ENCODE measurements at places on chromosomes 2 and 18.

DNA sequence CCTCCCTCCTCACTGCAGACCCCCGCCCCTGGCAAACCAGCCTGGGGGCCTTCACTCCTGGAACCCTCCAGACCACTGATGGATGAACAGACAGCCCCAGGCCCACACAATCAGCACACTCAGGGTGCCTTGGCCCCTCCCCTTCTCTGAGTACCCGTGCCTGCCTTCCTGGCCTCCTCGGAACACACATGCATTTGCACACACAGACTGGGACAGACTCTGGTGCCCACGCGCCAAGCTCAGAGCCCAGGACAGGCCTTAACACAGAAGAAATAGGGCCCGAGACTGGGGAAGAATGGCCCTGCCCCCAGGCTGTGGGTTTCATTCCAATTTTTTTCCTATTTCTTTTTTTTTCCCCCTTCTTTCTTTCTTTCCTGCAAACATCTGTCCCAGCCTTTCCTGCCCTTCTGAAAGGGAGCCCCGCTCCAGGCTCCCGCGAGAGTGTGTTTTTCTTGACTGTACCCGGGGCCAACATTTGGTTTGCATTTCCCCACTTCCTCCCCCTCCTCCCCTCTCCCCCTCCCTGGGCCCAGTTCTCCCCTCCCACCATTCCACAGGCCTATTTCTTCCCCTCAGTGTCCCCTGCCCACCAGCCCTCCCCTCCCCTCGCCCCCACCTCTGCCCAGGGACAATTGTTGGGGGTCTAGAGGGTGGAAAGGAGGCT is 618 bp upstream of the TNS1 start:
- DNase-seq: no peak

- DNase-seq: no peak
Observed at GRCh38 chr2:47631792-47632398, 151.1 kb upstream of the MSH6 start.

DNA sequence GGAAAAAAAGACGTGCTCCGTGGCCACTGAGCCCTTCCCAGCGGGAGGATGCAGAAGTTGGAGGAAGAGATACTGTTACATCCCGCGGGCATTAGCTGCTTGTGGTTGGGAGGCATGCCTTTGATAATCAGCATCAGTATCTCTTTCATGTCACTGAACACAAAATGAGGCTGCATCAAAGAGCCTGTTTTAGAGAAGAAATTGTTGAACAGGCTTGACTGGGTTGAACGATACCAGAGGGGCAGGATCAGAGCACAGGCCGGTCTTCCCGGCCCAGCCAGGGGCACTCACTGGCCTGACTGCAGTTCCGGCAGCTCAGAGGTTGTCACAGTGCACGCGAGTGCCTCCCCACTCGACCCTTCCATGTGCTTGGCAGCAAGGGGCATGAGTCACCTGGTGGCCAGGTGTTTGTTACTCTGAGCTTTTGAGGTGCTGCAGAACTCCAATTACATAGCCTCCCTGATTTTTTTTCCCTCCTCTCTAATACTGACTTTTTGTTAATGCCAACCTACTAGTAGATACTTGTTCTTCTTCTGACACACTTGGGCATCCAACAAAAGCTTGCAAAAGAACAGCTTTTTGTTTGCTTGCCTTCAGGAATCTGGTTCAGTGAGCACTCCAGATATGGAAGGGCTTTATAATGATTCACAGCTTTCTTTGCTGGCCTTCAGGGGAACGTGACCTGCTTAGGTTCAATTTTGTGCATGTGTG is 121.6 kb downstream of the VAPA start:
- no peak for DNase-seq

- DNase-seq: no peak
Observed at GRCh38 chr2:54597153-54597848, 126.2 kb upstream of the EML6 start.

GRCh38 chr2:147910990-147911473 is 66.2 kb downstream of the ACVR2A start:
- peak; percentile 6 for DNase-seq

DNA sequence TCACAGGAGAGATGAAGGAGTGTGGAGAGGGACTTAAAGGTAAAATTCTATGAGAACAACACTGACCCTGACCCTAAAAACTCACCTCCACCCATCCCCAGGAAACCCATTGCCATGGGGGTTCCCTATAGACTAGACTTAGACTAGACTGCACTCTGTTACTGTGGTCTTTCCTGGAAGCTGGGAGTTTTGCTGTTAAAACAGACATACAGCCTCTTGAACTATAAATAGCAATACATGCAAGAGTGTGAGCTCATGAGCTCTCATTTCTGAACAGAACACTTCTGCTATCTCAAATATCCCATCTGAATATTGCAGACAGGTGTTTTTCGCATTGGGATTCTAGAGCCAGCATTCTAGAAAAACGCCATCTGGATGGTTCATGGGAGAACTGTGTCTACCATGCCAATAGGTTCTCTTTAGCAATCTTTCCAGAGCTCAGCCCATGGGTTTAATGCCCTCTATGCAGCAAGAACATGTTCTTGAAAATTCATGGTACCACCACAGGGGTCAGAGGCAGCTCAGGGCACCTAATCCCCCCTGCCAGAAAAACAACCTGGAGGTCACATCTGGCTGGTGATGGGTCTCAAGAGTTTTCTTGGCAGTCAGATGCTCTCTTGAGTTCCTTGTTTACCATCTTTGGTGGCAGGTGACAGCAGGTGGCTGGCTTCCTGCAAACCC is 51.9 kb downstream of the SLC14A2 start:
- peak; percentile 21 for DNase-seq

DNA sequence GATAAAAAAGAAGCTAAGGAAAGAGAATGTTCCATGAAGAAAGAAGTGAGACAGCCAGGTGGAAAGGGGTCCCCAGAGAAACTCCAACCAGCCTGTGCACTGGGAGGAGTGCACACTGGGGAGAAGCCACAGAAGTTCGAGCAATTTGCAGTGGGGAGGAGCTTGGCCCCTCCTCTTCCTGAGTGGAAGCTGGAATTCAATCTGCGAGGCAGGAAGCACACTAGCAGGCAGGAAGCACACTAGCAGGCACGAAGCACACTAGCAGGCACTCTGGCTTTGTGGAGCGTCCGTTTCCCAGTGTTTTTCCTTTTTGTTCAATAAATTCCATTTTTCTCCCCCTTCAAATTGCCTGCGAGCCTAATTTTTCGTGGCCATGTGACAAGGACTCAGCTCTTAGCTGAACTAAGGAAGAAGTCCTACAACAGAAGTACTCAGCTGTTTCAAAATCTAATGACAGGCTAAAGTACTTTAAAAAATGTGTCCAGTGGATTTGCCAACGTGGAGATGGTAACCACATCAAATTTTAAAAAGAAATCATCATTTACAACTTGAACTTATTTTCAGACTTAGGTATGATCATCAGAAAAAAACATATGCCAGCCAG is 21.4 kb upstream of the SPIRE1 start:
- no peak for DNase-seq

GRCh38 chr2:145653553-145653952 is 1133.6 kb upstream of the ZEB2 start:
- no peak for DNase-seq

DNA sequence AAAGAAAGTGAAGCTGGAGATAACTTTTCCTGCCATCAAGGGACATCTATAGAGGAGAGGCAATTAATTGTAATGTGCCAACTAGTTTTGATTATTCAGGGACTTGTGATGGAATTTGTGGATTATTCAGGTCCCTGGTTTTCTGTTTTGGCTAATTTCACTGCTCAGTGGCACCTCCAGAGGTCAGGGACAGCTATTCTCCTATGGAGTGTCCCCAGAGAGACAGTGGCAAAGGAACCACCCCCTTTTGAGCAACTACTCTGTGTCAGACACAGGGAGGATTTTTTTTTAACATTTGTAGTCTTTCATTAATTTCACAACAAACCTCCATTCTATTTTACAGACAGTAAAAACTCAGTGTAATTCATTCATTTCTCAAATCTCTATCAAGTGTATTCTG is 206.0 kb upstream of the SPRED2 start:
- no peak for DNase-seq

DNA sequence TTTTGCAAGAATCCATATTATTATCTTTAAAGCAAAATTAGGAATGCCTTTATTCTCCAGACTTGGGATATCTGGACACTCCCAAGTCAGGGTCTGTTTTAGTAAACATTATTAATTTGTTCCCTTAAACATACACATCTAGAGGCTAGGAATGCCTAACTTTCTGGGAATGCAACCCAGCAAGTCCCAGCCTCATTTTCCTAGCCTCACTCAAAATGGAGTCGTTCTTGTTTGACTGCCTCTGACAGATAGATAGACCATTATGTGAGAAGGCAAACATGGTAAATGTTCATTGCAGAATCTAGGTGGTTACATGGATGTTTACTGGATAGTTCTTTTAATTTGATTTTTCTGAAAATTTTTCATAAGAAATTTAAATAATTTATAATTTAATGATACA is 270.1 kb upstream of the STON1 start:
- no peak for DNase-seq

- DNase-seq: no peak
Observed at GRCh38 chr2:113894156-113894743, 4.4 kb downstream of the ACTR3 start.

DNA sequence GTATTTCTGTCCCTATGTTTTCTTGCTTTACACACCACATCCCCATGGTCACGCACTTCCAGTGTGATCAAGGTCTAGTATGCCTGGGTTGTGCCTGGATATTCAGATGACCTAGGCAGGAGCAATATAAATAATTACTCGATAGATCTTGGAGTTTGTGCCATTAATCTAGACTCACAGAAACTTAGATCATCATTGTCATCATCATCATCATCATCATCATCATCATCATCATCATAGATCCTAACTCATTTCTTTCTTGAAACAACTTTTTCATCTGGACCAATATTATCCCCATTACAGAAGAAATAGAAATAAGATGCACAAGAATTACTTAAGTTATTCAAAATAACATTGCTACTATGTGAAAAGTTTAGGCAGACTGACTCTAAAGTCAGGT is 130.3 kb upstream of the LRRTM4 start:
- no peak for DNase-seq

GRCh38 chr2:71389384-71390072 is 57.9 kb downstream of the ZNF638 start:
- no peak for DNase-seq

DNA sequence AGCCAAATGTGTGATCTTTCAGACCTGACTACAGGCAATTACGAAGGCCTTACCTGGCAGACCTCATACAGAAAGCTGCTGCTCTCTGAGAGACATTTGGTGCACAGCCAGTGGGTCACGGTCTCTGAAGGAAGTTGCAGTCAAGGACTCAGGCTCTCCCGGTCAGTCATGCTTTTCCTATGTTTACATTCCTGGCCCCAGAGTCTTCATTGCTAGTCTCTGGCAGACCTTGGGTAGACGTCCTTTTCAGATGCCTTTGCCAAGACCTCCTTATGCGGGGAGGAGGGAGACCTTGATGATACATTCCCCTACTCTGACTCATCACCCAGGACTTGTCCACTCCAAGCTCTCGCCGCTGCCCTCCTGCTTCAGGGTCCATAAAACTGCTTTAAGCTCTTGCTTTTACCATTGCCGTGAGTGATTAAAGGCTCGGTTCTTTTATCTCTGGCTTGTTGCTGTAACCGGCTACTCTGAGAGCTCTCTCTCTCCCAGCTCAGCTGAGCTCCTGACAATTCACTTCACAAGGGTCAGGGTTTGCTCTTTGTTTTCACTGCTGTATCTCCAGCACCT is 62.0 kb upstream of the SLC35F5 start:
- DNase-seq: no peak

DNA sequence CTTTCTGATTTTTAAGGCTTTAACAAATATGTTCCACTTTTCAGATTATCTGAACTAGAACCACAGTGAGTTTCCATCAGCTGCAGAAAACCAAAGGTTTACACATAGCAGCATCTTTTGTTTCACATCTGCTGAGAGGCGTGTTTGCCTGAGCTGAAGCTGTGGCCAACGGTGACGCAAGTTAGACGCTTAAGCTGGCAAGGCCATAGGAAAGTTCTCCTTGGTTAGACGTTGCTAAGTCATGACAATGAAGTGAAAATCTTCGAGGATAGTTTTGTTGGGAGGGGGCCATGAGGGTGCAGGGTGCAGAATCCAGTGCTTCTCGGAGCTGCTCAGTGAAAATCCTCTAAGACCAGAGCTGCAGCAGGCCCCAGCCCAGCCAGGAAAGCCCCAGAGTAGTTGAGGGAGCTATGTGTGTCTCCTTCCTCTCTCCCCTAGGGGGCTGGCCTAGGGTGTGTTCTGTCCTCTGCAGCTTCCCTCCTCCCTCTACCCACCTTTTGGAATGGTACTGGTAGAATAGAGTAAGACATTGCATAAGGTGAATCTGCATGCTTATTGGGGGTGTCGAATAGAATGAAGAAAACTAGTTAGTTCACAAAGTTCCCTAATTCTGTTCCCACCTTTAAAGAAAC is 105.4 kb downstream of the FHOD3 start:
- no peak for DNase-seq

GRCh38 chr2:231463698-231464575 is at the start of gene NCL:
Gene NCL (minus strand): TSS chr2:231464484. CDS start chr2:231464353, 131 bp downstream.
- DNase-seq: peak; percentile 85

GRCh38 chr2:241803387-241804325 is 5.3 kb upstream of the NEU4 start:
- DNase-seq: no peak

DNA sequence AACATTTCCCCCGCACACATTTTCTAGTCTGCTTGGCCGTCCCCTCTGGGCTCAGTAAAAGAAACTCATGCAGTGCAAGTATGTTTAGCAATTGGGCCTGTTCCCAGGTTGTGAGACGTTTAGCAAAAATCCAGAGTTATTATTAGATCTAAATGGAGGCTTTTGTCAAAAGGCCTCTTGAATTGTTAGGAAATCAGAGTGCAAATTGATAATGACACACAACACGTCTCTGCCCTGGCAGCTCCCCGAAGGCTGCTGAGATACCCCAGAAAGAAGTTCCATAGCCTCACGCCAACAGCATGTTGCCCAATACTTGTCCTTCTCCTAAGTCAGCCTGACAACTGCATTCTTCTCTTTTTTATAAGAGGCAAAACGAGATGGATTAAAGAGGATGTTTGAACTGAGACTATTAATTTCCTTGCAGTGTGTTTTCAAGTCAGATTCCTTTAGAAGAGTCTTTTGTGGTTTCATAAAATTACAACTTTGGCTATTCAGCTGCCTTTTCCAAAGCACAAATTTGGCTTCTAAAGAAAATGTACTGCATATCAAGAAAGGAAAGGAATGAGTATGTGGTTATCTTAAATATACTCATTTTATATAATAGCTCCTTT is 202.2 kb downstream of the TRIB2 start:
- DNase-seq: no peak

DNA sequence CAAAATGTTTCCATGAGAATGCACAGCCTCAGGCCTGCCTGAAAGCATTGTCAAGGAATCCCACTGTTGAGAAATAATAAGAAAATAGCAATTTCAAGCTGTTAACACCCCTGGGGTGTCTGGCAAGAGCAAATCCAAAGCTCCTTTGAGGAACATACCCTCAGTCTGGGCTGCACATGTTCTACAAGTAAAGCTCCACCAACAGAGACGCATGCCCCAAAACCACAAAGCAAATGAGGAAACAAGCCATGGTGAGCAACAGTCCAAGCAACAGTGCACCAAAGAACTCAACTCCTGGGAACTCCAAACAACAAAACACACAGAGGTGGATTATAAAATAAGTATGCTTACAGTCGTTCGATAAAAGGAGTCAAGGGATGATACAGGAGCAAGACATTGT is 40.3 kb downstream of the CYP27C1 start:
- DNase-seq: no peak

- no peak for DNase-seq
Observed at GRCh38 chr2:26300234-26300925, 45.6 kb upstream of the SELENOI start.

GRCh38 chr2:180366481-180366880 is 359.4 kb upstream of the CWC22 start:
- no peak for DNase-seq
